ENCODE measurements at places on chromosomes 12 and 14.

GRCh38 chr14:97584528-97584927 is 787.3 kb downstream of the VRK1 start:
- DNase-seq = no peak

DNA sequence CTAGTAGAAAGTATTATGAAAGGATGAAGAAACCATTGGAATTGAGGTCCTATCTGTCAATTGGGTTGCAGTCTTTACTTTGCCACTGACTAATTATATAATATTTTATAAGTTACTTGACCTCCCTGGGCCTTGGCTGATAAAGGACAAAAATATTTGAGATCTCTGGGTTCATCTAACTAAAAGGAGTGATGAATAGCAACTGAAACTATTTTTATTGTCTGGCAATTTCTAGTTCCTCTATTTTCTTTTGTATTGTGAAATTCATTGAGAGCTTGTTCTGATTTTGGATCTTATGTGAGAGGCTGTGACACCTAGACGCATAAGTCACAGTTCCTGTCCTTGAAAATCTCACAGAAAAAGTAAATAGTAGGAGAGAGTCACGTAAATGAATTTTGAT is 415.7 kb upstream of the ATP2B1 start:
- DNase-seq = peak; percentile 53

DNA sequence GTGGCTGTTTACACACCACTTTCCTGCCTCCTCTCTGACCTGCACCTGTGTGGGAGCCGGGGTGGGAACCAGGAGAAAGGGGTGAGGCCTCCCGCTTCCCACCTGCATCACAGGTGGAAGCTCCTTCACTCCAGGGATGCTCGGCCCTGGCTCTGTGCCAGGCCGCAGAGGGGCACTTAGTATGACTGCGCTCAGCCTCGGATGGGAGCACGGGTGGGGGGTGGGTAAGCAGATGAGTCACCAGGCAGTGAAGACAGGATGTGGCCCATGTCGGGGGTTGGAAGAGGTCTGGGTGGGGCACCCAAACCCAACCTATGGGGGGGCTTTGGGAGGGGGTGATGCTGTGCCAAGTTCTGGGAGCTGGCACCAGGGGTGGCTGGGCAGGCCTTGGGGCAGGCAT is 7.4 kb upstream of the CYP46A1 start:
- DNase-seq = no peak

- peak; percentile 77 for DNase-seq
Observed at GRCh38 chr12:93145086-93145485, 216.0 kb upstream of the EEA1 start.

- no peak for DNase-seq
Observed at GRCh38 chr12:31687101-31687527, 27.6 kb downstream of the ETFBKMT start.

DNA sequence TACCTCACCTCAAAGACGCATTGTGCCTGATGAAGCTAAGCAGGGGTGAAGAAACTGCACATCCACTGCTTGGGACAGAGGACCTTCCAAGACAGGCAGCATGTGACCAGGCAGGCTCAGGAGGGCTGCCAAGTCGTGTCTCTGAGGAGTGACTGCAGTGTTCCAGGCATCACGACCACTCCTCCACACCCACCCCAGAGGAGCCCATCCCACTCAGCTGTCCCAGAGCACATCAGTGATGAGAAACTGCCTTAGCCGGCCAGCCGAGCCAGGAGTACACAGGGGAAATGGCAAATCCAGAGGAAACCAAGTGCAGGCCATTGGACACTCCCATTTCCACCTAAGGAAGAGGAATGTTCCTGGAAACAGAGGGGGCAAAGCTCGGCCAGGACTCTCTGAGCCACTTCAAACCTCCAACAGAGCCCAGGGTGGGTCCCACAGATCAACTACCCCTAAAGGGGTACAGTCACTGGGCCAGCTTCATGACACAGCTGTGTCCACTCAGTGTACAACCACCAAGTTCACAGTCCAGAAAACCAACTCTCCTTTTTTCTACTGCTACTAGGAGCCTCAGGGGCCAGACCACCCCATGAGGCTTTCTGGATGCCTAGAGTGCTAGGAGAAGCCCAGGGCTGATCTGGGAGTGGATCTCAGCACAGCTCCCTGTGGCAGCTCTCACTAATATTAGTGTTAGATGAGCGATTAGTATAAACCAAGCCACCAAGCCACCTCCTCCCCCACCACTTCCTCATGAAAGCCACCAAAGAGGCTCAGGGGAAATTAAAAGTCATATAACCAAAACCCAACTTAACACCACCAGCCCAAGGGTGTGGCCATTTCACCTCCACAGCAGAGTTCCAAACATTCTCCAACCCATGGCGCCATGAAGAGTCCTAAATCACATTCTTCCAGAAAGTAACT is 15.4 kb downstream of the PXN start:
- no peak for DNase-seq

DNA sequence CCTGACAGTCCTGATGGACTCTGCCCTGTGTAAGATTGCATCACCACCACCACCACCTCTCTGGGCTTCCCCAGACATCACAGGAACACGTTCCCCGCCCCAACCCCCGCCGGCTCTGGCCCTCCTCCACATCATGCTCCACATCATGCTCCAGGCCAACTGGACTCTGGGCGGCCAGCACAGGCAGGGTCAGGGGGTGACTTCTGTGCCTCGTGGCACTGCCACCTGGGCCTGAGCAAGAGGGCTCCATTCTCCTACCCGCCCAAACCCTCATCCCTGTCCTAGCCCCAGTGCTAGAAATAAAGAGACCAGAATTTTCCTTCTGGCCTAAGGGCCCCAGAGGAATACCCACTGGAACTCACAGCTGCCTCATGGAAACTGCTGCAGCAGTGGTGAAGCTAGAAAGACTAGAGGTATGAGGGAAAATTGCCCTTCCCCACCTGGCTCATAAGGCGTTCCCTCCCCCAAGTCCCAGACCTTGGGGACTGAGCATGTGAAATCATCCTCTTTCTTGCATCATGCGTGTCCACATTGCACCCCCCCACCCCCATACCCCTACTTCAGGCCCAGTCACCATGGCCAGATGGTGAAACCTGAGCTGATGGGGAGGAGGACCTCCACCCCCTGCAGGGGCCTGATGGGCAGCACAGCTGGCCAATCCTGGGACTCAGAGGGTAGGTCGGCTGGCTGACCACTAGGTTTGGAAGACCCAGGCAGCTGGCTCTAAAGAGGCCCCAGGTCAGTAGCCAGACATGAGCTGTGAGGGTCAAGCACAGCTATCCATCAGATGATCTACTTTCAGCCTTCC is at the start of gene INHBE:
Gene INHBE, plus strand, starts transcription at position 742 of the 808 bp plus-strand sequence. CDS start 230 bp downstream, outside the sequence.
- no peak for DNase-seq

- DNase-seq = no peak
Observed at GRCh38 chr14:101473045-101473729, 88.1 kb upstream of the DIO3 start.

DNA sequence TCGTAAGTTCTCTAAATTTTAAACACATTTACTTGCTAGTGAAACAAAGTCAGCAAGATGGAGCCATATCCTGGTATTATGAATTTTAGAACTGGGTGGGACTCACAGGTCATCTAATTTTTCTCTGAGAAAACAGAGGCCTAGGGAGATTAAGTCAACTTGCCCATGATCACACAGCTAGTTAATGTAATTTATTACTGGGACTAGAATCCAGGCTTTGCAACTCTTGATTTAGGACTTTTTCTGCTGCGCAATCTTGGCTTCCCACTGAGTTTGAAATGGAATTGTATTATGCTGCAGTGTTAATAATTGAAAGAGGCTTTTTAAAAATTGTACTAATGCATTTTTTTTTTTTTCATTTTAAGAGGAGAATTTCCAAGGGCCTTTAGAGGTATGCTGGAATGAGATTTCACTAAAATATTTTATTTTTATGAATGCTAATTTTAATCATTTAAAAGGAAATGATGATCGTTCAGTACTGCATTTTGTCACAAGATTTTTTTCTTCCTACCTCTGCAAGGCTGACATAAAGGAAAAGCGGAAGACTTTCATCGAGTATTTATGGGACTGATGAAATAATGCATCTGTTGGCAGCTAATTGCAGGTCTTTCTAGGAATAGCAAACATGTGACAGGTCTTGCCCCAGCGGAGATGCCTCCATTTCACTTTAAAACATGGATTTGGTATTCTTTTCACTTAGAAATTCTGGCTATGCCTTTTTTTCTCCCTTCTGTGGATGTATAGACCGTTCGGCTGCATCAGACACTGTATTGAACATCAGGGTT is 9.6 kb downstream of the CRADD start:
- no peak for DNase-seq

- no peak for DNase-seq
Observed at GRCh38 chr12:50555471-50555885, 50.7 kb downstream of the DIP2B start.

- DNase-seq = no peak
Observed at GRCh38 chr14:83559721-83560120, 1970.2 kb upstream of the FLRT2 start.

- DNase-seq = no peak
Observed at GRCh38 chr14:96958057-96958456, 160.9 kb downstream of the VRK1 start.

DNA sequence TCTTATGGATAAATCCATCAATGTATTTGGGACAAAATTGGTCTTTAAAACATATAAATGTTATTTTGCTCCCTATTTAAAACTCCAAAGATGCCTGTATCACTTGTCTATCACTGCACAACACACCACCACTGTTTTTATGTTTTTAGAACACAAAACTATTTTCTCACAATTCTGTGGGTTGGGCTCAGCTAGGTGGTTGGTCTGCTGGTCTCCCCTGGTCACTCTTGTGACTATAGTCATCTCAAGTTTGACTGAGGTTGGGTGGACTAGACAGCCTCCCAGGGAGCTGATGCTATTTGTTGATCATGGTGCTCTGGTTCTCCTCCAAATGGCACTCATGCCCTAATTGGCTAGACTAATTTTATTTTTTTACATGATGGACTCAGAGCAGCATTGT is 39.5 kb upstream of the NR1H4 start:
- no peak for DNase-seq
